ENCODE measurements at places on chromosomes 4 and X.

DNA sequence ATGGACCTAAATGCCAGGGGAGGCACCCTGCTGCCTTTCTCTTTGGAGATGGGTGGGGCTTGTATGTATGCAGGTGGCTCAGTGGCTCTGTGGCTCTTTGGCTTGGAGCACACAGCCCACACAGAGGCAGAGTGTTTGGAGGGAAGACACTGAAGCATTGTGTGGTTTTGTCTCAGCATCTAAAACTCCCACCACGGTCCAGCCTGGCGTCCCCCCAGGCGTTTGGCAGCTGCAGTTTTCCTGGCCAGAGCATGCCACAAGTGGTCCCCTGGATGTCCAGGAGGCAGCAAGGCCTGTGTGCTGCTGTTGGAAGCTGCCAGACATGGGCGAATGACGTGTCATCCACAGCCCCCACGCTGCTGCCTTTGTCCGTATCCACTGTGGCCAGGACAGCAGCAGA lies 32.2 kb upstream of the PSAPL1 start:
- DNase-seq: no peak

DNA sequence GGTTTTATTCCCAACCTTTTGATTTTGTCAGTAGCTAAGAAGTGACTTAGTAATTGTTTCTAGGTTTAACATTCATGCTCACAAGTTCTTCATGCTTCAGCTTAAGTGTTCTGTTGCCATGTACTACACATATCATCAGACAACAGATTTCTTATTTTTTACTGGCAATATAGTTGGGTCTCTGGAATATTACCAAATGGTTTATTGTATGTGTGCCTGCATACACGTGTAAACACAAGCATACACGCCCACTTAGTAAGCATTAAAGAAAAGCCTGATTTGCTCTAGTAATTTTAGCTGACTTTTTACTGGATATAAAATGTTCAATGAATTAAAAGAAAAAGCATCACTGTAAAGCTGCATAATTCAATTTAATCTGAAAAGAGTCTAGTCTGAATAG lies 199.8 kb downstream of the CAMK2D start:
- no peak for DNase-seq

GRCh38 chrX:73268463-73268862 lies 53.8 kb upstream of the NAP1L2 start:
- DNase-seq: no peak

DNA sequence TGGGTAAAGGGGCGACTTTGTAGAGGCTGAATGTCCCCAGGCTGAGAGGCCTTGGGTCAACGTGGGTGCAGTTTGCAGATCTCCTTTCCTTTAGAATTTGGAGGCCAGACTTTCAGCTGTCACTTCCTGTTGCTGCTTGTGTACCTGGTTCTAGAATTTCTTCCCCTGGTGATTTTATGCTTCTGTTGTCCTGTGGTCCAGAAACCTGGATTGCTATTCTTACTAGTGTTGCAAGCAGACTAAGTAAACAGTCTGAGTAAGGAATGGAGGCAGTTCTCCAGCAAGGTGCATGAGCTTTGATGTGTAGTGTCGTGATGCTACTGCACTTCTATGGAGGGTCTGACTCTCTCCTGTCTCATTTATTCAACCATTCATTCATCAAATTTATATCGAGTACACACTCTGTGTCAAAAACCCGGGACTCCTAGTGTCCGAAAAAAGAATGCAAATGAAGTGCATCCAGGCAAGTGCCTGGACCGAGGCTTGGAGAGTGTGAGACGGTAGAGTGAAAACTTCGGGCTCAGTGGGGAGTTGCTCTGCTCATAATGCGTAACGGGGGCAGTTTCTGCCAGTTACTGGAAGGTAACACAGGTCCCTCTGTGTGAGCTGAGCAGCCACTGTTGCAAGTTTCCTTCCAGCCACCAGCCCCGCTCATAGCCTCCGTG lies 83.3 kb downstream of the SORCS2 start:
- DNase-seq: no peak
